Right cardiac atrium (tissue), 5 donors: ENCODE measurements at places on chromosomes 5 and 9. TPM values are rescaled to one million over a fixed set of nuclear protein-coding genes. Genes with fewer than 3 reads are reported as not detected.

- peak; percentile 97 for DNase-seq
These were observed at the start of gene MSX2 for GRCh38 chr5:174724484-174725260. MSX2 (plus strand) TSS chr5:174724582; CDS start chr5:174724660, 78 bp downstream.

DNA sequence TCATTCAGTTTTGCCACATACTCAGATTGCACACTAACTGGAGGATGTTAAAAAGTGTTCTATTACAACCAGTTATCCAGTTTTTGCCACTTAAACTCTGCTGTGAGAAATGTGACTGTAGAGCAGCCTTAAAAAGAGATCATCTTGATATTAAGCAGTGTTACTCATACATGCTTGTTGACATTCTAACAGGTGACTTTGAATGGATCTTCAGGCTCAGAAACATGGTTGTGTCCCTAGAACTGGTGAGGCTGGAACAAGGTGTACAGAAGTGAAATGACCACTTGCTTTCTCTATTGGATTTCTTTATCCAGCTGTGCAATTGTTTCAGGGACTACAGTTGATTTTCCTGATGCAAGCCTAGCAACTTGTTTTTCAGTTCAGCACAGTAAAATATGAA is 166.1 kb upstream of the CCDC152 start:
- DNase-seq, result no peak

GRCh38 chr5:3600106-3601060 is 4.8 kb downstream of the IRX1 start:
- no peak for DNase-seq

DNA sequence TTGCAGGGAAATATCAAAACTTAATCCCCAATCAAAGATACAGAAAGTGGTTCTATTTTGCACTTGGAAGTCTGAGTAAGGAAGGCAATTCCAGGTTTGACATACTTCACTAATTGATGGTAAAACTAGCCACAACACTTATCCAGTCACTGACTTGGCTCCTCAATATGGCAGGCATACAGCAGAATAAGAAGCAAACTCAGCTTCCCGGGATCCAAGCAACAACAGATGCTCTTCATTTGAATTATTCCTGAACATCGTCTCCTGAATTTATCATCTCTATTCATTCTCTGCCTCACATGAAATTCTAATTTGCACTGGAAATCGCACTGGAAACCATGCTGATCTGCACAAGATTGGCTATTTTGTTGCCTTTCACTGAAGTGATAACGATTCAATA is 629.6 kb downstream of the PRELID2 start:
- no peak for DNase-seq

DNA sequence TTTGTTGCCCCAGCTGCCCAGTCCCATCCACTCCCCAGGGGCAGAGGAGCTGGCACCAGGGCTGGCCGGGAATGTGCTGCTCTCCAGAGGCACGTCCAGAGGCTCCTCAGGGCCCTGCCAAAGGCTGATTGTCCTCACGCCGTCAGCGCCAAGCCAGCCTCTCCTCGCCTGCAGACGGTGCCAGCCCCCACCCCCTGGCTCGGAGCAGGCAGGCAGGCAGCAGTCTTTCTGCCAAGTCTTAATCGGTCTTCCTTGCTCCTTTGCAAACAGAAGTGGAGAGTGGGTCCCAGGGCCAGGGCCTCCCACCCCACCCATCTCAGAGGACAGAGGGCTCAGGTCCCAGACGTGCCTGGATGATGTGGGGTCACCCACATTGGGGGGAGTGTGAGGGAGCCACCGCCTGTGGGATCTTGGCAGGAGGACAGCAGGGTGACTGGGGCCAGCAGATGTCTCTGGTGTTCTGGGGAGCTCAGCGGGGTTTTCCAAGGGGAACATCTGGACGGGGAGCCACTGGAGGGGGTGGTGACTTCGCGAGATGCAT is 36.3 kb downstream of the FAM163B start:
- DNase-seq, result peak; percentile 94

DNA sequence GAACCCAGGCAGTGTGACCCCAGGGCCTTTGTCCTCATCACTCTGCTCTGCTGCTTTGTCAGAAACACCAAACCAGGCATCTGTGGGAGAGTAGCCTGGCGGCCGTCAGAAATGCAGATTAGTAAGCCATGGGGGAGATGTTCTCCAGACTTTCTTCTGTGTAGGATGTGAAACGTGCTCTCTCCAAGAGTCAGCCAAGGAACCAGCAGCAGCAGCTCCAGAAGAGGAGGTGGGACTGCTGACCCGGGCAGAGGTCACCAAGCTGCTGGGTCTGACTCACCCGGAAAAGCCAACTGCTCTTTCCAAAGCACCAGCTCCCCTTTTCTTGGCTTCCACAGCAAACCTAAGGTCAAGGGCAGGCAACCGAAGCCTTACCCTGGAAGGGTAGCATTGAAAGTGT is 14.4 kb upstream of the ABLIM3 start:
- no peak for DNase-seq

GRCh38 chr9:97856857-97857605 is 4.0 kb downstream of the FOXE1 start:
- no peak for DNase-seq

GRCh38 chr5:139898981-139899380 is 103.4 kb downstream of the PSD2 start:
- no peak for DNase-seq

GRCh38 chr5:99054972-99055371 is 126.2 kb upstream of the CHD1 start:
- no peak for DNase-seq

GRCh38 chr9:133886563-133887501 is 105.3 kb downstream of the VAV2 start:
- no peak for DNase-seq

GRCh38 chr5:88745093-88745696 is 137.8 kb downstream of the MEF2C start:
- DNase-seq, result no peak

DNA sequence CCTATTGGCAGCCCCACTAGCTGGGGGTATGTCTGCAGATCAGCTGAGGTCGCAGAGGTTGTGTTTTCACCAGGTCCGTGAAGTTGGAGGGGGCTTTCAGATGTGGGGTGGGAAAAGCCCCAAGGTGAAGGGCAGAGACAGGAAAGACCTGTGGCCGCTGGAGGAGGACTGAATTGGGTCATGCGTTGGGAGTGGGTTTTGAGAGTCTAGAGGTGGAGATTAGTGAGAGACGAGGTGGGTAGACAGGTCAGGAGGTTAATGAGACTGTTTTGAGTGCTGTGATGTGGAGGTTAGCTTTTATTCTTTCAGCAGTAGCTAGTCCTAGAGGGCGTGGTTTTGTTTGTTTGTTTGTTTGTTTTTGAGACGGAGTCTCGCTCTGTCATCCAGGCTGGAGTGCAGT is 10.3 kb downstream of the SNX30 start:
- no peak for DNase-seq

DNA sequence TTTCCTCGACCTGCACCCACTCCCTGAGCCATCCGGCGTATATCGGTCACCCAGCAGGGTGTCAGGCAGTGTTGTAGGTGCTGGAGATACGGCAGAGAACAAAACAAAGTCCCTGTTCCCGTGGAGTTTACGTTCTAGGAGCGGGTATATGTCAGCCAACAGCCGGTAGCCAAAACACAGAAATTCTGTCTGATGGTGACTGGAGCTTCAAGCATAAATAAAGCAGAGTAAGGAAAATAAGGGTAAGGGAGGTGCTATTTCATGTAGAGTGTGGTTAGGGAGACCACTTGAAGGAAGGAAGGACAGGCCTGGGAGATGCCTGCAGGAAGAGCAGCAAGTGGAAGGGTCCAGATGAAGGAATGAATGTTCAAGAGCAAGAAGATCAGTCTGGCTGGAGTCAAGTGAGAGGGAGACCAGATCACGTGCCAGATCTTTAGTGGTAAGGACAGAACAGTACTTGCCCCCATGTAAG is 783 bp upstream of the ZFR start:
- DNase-seq, result no peak

- peak; percentile 16 for DNase-seq
These were observed 17.8 kb downstream of the TBCA start for GRCh38 chr5:77758141-77758938.

DNA sequence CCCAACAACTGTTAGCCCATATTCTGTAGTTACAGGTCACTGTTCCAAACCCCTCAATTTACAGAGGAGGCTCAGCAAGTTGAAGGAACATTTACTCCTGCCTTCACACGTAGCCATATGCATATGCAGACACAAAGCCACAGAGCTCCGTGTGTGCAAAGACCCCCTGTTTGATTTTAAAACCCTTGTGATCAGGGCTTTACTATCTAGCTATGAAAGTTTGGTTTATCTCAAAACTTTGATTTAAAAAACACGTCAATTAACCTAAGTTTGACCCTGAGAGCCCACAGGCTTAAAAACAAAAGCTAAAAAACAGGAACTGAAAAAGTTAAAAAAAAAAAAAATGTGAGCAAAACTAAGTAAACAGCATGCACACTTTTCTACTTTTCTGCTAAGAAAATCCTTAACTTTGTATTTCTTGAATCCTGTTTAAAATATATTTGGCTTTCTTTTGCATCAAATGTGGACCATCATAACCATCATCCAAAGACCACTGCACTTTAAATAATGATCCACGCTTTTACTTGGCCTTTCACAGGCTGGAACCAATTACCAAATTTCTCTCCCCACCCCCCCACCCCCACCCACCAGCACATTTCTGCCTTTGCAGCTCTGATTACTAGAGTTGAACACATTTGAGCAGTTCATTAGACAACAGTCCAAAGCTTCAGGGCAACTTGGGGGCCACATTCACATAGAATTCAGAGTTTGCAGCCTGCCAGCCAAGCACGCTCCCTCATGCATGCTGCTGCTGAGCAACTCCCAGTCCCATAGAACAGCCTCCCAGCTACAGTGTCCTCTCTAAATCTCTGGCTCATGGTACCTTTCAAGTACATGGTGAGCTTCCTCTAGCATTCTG is 128.8 kb upstream of the MAP3K1 start:
- DNase-seq, result no peak

DNA sequence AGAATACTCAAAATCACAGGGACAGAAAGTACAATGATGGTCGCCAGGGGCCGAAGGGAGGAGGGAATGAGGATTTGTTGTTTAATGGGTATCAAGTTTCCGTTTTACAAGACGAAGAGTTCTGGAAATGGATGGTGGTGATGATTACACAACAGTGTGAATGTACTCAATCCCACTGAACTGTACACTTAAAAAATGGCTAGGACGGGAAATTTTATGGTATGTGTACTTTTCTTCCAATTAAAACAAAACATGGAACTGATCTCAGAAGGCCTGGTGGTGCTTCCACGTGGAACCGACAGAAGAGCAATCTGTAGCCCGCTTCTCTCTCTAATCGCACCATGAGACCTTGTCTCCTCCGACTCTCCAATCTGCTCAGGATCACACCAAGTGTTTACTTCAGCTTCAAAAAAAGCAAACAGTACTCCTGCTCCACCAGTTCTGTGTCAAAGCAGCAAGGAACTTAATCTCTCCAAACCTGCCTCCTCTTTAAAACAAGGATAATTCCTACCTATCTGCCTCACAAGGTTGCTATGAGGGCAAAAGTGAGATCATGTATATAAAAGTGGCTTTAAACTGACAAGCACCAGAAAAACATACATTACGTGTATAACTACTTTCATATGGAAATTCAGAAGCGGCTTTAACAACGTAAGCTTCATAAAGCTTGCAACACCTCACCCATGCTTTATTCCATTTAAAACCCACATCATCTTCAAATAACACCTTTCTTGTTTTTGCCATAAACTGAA is 2.1 kb downstream of the ECPAS start:
- DNase-seq, result no peak

DNA sequence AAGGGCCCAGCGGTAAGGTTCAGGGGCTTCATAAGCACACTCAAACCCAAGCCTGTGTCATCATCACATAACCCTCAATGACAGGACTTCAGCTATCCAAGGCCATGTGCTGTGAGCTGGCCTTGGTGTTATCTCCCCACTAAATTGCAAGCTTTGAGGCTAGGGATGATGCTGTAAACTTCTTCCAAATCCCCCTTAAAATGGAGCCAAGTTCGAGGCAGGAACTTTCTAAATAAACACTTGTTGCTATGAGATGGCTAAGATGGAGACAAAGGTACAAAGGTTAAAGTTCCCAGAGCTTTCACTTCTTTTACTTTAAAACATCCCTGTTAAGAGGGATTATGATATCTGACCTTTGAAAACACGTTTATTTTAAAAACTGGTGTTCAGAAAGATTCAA is 123.6 kb downstream of the MYO10 start:
- DNase-seq, result no peak

DNA sequence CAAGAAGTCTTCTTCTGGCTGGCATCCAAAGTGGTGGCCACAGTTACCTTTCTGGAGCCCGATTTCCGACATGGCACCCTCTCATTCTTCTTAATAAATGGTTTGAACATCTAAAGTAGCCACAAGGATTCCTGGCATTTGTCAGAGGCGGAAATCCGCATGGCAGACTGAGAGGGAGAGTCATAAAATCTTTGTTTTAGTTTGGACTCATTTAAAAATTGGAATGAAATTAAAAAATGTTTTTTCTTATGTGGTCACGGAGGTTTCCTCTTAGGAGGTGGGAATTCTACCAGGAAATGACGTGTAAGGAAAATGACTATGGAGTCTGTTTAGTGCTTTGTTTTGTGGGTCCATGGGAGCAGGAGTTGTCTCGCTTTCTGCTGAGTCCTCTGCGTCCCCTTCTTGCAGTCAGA is 133.0 kb upstream of the PTCH1 start:
- DNase-seq, result no peak

DNA sequence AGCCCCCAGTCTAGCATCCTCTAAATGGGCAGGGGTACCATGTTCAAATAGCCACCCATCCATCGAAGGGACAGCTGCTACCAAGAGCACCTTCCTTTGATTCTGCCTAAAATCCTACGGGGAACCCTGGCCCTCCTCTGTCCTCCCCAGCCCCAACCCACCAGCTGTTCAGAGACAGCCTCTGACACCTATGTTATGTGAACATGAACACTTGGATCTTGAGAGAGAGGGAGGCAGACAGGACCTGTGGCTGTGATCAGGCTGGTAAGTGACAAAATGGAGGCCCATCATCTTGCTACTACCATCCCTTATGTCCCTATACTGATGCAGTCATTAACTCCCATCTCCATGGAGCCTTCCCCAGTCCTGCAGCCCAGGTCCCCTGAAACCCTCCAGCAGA is 8.2 kb downstream of the SLC23A1 start:
- no peak for DNase-seq

GRCh38 chr9:38062498-38063362 is 6.3 kb downstream of the SHB start:
- DNase-seq, result no peak

- peak; percentile 68 for DNase-seq
These were observed 639 bp downstream of the PCDH1 start for GRCh38 chr5:141877356-141878185.

- DNase-seq, result peak; percentile 94
These were observed 50.1 kb upstream of the SMAD5 start for GRCh38 chr5:136082390-136083193.

Gene OBP2B
- polyA plus RNA-seq, result not detected

Gene IFNA21
- not detected for polyA plus RNA-seq

Gene STK32A
- polyA plus RNA-seq, result 0.81 TPM

Gene CD74
- 201 TPM for polyA plus RNA-seq

Gene AGXT2
- not detected for polyA plus RNA-seq

Gene TCF7
- polyA plus RNA-seq, result 4.4 TPM

Gene PFN3
- not detected for polyA plus RNA-seq

Gene SHOC1
- not detected for polyA plus RNA-seq

Gene CCNO
- polyA plus RNA-seq, result 0.11 TPM

Gene MEIKIN
- polyA plus RNA-seq, result 0.20 TPM

Gene FOXD4L3
- 0.05 TPM for polyA plus RNA-seq

Gene NELFB
- 33.8 TPM for polyA plus RNA-seq

Gene CCDC152
- 2.9 TPM for polyA plus RNA-seq

Gene CDH9
- polyA plus RNA-seq, result not detected

Gene PCDHGB1
- polyA plus RNA-seq, result 1.3 TPM
